ENCODE measurements at places on chromosomes 7 and 10.
A peak's percentile ranks its signal among the peaks of the same experiment; 100 is the strongest.

GRCh38 chr7:22477876-22478450, 22.0 kb downstream of the STEAP1B start:
- DNase-seq, result no peak

DNA sequence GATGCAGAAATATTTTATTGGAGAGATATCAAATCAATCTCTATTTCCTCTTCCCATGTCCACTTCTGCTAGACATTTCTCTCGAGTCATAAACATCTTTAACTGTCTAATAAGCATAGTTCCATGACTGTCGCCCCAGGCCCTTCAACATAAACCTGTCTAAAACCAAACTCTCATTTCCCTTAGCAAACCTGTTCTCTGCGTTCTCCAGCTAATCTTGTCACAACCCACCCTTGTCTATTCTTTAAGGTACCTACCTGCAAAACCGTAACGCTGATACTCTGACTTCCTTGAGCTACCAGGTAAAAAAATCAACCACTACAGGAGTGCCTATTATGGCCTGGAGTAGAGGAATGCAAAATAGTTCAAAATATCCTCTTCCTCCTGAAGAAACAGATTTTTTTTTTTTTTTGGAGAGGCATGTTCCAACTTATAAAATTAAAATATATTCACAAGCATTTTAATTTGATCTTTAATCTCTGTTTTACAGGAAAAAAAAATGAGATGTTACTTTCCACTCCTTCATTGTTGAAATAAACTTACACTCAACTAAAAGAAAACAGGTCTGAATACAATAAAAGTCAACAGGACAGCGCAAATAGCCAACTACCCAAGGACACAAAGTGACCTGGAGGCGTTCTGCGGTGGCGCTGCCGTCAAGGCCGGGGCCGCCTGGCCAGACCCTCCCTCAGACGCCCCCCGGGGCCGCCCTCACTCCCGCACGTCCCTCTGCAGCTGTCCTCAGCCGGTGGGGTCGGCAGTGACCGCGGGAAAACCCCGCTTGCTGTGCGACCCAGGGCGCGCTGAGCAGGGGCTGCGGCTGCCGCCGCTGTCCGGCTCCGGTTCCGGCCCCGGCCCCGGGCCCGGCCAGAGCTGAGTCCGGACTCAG, 765 bp downstream of the SLC25A40 start:
- DNase-seq, result peak; percentile 15

- DNase-seq, result no peak
These were observed 37.4 kb downstream of the SLC35B4 start for GRCh38 chr7:134279336-134279735.

DNA sequence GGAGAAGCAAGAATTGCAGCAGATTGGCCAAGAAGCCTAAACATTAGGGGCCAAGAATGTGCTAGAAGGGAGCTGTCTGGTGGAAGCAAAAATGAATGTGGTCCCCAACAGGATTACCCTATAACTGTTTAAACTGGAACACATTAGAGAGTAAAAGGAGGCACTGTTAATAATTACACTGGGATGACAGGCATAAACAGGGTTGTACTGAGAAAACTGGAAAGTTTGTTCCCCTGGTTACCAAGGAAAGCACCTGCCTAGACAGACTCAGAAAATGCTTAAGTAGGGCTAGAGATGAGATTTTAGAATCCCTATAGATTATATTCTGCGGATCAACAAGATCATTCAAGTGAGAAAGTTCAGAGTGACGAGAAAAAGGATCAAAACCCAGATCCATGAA, 100.8 kb downstream of the CTTNBP2 start:
- DNase-seq, result no peak

DNA sequence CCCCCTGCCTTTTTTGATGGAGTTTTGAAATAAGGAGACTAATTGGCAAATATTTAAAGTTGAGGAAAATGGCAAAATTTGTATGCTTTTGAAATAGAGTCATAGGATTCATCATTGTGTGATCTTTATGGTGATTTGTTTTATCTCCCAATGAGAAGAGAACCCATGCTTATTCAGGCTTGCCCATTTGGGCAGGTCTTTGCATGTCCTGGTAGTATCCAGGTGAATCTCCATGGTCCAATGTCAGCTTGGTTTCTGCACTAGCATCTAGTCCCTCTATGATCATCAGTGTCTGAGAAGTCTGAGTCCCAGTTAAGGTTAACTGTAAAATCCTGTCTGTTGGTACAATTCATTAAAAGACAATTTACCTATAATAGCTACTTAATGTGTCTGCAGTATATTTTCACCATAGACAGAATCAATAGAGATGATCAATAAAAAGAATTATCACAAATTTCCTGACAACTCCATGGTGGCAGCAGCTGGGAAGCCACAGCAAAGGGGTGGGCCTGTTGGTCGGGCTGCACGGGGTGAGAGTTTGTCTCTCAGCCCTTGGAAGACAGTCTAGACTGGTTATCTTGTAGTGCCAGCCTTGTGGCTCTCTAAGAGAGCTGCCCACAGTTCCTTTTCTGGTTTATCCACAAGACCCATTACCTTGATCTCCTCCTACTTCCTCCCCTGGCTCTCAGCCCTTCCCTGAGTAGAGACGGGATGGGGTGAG, 22.2 kb upstream of the BMPER start:
- DNase-seq, result no peak

DNA sequence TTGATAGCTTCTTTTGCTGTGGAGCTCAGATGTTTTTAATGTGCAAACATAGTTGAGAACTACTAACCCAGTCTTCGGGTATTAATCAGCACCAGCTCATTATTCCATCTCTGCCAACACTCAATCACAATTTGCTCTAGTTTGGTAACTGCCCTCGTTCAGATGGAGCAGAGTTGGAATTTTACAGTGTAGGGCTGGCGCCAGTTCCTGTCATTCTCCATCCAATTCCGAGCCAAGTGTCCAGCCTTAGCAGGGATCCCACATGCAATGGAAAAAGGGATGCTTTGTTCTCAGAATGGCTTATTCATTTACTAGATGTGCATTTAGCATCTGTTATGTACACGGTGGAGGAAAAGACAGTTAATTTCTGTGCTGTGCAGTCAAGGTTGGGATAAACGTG, 504.5 kb upstream of the GALNT17 start:
- no peak for DNase-seq

- DNase-seq, result no peak
These were observed 95.5 kb downstream of the CELF2 start for GRCh38 chr10:11113156-11113555.

- no peak for DNase-seq
These were observed 73.2 kb downstream of the AP3M1 start for GRCh38 chr10:74077416-74077815.

GRCh38 chr10:103832806-103833205, 22.6 kb downstream of the SH3PXD2A start:
- no peak for DNase-seq

DNA sequence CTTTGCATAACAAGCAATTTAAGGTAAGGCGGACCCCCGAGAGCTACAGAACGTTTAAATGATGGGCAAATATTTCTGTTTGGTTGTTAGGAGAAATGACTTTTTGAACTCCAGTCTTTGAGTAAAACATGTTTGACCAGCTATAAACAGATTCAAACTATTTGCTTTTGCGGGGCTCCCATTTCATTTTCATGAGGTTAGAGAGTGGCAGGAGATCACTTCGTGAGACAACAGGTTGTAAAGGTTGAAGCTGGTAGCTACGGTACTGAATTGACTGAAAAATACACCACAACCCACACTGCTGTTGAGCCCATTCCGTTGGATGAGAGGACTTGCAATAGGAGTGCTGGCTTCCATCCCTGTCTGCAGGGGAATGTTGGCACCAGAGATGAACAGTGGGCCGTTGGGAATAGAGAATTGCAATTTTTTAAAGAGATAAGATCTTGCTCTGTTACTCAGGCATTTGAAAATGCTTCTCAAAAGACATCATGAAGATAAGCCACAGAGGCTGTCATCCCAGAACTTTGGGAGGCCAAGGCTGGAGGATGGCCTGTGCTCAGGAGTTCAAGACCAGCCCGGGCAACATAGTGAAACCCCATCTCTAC, 65.7 kb upstream of the CARD11 start:
- DNase-seq, result no peak

GRCh38 chr7:69768986-69769595, 170.8 kb downstream of the AUTS2 start:
- DNase-seq, result no peak

DNA sequence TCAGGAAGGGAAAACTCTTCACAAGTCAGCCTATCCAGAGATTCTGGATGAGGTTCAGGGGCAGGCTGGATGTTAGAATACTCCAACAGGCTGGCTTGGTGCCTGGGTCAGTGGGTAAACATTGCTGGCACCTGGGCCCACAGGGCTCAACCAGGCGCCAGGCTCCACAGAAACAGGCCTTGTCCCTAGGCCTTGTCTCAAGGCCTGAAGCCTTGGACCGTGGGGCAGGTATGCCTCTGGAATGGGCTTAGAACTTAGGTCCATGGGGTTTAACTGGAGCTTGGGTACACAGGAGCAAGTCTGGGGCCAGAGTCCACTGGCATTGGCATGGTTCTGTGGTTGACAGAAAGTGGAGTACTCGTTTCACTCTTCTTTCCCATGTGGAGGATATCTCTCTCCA, 263.0 kb upstream of the ETV1 start:
- no peak for DNase-seq

DNA sequence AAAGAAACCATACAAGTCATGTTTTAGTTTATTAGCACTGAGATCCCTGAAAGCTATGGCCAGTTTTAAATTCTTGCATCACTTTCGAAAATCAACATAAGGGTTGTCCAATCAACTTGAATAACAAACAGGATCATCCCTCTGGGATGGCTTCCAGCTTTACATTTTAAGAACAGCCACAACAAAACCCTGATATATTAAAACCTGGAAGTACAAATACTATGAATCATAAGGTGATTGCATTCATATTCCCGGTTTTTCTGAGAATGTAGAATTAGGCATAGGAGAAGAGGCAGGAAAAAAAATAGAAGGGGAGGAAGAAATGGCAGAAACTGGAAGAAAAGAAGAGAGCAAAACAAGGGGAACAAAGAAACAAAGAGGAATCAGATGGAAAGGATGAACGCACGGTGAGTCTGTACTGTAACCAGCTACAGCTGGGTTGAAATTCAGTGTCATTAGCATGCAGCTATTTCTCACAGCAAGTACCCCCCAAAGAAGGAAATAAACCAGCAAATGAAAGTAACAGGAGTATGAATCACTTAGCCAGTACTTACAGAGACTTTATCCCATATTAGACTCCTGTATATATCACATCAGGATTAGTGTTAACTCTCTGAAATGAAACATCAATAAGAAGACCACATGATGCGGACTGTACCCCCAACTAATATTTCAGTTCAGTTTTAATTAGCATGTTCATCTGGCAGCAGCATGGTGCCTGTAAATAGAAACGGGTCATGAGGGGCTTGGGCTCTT, 301.3 kb downstream of the RNLS start:
- DNase-seq, result peak; percentile 80

DNA sequence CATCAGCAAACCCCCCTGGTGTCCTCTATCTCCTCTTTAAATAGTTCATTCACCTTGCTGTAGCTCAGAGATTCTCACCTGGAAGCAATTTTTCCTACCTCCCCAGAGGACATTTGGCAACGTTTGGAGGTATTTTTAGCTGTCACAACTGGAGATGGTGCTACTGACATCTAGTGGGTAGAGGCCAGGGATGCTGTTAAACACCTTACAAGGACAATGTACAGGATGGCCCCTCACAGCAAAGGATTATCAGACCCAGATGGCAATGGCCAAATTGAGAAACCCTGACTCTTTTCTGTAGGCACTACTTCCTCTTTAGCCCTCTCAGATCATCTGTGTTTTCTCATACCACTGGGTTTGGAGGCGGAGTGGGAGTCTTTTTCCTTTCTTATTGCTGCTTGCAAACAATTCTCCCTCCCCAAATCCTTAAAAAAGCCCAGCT, 13.2 kb upstream of the TRA2A start:
- peak; percentile 35 for DNase-seq

GRCh38 chr7:20320322-20320721, 10.4 kb upstream of the ITGB8 start:
- peak; percentile 40 for DNase-seq

DNA sequence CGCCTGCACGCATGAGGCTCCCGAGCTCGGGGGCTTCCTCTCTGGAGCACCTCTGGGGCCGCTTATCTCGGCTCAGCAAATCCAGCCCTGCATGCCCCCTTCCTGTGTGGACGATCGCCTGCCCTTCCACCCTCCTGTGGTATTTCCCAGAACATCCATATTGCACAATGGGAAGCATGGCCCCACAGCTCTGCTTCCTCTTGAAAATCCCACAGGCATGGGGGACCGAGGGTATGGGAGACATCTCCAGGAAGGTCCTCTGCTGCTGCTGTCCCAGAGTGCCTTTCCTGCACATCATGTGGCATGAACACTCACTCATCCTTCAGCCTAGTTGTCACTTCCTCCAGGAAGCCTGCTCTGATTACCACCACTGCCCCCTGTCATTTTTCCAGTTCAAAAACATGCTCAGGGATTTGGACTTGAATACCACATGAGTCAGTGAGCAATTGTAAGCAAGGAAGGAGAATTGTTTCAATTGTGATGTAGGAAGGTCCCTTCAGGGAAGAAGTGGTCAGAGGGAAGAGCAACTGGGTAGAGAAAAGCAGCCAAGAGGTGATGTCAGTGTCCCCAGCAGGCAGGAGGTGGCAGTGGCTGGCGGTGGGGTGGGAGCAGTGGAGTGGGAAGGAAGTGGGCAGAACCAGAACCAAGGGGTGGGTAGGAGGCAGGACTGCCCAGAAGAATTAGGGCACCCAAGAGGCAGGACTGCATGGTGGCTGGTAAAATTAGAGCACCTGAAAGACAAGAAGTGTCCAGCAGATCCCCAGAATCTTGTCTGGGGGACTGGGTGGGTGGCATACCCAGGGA, 67.5 kb upstream of the ZMIZ1 start:
- no peak for DNase-seq

- DNase-seq, result no peak
These were observed 519.4 kb downstream of the GLRX3 start for GRCh38 chr10:130655313-130656186.

DNA sequence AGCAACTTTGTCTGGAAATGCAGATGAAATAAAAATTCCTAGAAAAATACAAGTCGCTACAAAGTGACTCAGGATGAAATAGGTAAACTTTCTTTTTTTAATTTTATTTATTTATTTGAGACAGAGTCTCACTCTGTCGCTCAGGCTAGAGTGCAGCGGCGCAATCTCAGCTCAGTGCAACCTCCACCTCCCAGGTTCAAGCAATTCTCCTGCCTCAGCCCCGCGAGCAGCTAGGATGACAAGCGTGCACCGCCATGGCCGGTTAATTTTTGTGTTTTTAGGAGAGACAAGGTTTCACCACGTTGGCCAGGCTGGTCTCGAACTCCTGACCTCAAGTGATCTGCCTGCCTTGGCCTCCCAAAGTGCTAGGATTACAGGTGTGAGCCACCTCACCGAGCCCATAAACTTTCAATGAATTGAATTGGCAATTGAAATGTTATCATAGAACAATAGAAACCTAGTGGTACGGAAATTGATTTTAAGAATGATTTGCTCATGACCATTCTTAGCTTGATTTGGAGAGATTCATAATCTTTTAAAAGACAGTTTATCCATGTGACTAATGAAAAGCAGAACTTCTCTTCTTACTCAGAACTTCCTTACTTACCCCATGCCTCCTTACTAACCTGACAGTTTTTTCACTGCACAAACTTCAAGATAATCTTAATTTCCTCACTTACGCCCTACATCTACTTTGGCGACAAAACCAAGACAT, 161.7 kb downstream of the FAM107B start:
- no peak for DNase-seq
